ENCODE measurements at places on chromosomes 16 and 17.

DNA sequence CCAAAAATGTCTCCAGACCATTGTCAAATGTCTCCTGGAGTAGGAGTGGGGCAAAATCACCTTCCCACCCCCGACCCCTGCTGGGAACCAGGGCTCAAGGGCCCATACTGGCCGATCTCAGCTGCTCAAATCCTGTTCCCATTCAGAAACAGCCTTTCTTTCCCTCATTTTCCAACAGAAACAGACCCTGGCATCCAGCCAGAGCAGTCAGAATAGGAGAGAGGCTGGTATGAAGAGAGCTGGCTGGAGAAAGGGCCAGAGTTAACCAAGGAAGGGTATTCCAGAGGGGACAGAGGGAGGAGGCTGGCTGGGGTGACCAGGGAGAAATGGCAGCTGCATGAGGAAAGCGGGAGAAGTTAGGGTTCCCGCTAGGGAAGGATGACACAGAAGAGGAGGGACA, 199.1 kb downstream of the XYLT1 start:
- DNase-seq: no peak

GRCh38 chr16:80512593-80512853, 28.3 kb upstream of the DYNLRB2 start:
- no peak for DNase-seq

GRCh38 chr16:87263418-87264052, 53.7 kb downstream of the C16orf95 start:
- DNase-seq: no peak

DNA sequence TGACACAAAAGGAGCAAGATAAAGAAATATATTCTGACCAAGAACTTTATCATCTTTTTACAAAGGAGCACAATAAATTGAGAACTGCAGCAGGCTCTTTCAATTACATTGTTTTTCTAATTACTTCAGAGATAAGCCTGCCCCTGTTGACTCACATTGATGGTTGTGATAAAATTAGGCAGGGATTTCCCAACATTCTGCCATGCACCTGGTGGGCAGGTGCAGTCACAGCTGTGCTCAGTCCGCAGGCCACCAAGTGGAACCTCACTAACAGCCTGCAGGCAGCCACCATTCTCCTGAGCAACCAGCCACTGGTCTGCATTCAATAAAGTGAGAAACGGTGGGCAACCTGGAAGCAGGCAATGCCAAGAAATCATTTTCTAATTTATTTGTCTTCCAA, 5.1 kb downstream of the FANCA start:
- DNase-seq: no peak

DNA sequence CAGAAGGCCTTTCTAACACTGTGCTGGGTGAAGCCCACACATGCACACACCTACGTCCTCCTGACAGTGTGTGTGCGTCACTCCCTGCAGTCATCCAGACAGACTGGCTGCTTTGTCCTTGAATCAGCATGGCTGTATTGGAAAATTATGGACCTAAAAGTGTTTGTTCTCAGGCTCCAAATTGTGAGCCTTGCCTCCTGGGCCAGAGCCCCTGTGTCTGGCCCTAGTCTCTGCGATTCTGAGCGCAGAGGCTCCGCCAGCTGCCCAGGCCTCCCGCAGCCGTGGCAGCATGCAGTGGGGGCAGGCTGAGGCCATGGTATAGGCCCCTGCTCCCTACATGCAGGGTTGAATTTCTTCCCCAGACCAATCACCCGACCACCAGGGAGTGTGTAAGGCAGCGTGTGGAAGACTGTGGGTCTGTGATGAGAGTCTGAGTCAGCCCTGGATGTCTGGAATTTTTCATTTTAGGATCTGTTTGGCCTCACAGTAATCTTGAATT, 166.9 kb downstream of the LGALS9B start:
- no peak for DNase-seq

DNA sequence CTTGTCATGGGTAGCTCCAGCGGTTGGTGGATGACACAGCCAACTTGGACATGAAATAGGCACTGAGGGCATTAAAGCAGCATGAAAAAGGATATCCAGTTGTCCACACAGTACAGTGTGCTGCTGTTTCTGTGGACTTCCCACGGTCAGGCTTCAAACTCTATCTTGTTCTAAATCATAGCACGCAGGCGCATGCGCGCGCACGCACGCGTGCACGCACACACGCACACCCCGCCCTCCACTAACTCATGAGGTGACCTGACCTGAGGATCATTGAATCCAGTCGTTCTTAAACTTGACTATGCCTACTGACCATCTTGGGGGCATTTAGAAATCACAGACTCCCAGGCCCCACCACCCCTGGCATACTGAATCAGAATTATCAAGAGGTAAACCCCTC, 361.4 kb downstream of the CA10 start:
- no peak for DNase-seq

- no peak for DNase-seq
Measured at GRCh38 chr16:50717091-50717490, 23.7 kb downstream of the NOD2 start.

GRCh38 chr17:1711804-1712203, 1.6 kb upstream of the TLCD2 start:
- no peak for DNase-seq

DNA sequence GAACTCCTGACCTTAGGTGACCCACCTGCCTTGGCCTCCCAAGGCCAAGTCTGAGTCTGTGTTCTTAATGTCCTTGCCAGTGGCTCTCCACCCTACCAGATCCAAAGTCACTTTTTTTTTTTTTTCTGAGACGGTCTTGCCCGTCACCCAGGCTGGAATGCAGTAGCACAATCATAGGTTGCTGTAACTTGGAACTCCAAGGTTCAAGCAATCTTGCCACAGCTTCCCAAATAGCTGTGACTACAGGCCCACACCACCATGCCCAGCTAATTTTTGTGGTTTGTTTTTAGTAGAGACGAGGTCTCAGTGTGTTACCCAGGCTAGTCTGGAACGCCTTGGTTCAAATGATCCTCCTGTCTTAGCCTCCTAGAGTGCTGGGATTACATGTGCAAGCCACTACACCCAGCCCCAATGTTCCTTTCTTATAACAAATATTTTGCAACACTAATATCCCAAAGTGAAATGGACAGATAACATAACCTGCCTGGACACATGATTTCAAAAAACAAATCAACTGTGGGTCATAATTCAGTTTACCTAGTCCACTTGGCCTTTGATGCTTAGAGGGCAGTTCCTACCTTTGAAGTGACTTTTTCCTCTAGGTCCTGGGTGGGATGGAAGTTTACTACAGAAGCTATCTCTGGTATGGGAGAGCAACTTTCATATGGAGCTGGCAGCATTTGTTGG, 4.0 kb upstream of the RAPGEFL1 start:
- DNase-seq: no peak

DNA sequence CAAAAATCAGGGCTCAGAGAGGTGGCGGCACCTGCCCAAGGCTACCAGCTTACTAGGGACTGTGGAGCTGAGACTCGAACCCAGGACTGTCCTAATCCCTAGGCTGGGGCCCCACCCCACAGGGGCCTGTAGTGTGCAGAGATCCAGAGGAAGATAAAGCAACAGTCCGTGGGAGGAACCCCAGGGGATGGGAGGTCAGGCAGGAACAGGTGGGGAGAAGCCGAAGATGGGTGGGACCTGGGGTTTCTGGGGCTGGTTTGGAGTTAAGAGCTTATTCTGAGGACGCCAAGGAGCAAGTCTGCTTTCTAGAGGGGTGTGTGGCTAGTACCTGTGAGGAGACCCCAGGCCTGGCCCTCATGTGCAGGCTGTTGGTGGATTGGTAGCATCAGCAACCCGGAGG, 14.9 kb downstream of the C16orf74 start:
- no peak for DNase-seq

GRCh38 chr17:60077226-60077625, 1.5 kb downstream of the HEATR6 start:
- no peak for DNase-seq

DNA sequence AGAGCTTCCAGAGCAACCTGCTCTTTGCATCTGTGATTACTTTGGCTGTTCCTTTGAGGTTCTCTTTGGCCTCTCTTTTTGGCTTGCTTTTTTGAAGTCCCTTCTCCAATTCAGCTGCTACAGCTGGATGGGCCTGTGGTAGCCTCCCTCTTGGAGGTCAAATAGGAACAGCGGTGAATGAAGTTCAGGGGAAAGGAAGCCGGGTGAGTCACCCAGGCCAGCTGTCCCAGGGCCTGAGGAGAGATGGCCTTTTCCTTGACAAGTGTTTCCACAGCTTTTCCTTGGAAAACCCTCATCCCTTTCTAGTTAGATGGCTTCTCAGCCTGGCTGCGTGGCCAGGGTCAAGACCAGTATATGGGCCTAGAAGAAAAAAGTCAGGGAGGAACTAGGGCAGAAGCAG, 103.1 kb downstream of the STX8 start:
- DNase-seq: no peak
